Activated T-helper 1 cell treated with anti-CD3 and anti-CD28 coated beads, Interleukin-12 subunit alpha, Interleukin-12 subunit beta, Interleukin-2, Interleukin-4 antibody, amounts not matched to agents 30 ng/mL and 10 ng/mL and 1 ng/mL, durations not matched to agents 14 hours and 24 hours and 36 hours (primary cell): ENCODE measurements at places on chromosomes 2 and 18. TPM values are rescaled to one million over a fixed set of nuclear protein-coding genes. Genes with fewer than 3 reads are reported as not detected.

USP40 gene
- total RNA-seq: 10.1 and 11.2 TPM in 2 replicates

TM4SF20 gene
- total RNA-seq: not detected in 2 replicates

OBSL1 gene
- 0.21 and 0.24 TPM in 2 replicates for total RNA-seq

CD226 gene
- 134 and 141 TPM in 2 replicates for total RNA-seq

KCNF1 gene
- total RNA-seq: not detected in 2 replicates

DNA sequence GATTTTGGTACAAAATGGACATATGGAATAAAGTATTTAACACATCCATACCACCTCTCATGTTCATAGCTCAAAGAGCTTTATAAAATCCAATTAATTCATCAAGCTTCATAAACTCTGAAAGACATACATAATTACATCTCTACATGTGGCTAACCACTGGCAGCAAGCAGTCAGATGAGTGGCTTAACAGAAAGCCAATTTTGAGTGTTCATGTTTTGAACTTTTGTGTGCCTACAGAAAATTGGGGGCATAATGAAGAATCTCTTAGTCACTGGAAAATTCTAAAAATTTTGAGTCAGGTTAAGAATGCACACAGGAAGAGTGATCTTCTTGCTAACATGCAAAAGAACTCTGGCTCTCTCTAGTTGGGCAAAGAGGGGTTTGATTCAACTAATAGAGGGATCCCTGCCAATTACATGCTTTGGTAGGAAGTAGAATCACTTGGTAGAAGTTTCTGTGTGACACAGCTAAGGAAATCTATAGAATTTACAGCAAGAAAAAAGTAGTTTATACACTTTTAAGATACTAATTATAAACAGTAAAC lies 287.4 kb downstream of the NOL4 start:
- DNase-seq: no peak
- H3K27ac ChIP-seq: no peak overlapping the region
- no peaks in the 10 kb centered on the region for H3K36me3 ChIP-seq
- H3K27me3 ChIP-seq: no peaks in the 10 kb centered on the region
- no peaks in the 10 kb centered on the region for H3K4me1 ChIP-seq

- DNase-seq: no peak
- H3K27ac ChIP-seq: no peak overlapping the region
- H3K27me3 ChIP-seq: peaks cover 7% of the 10 kb centered on the region
Measured at GRCh38 chr2:84306361-84306760, 152.7 kb downstream of the SUCLG1 start.

GRCh38 chr2:225670111-225670974 lies 270.8 kb downstream of the NYAP2 start:
- H3K4me3 ChIP-seq: no peak overlapping the region
- no peaks in the 10 kb centered on the region for H3K36me3 ChIP-seq
- DNase-seq: no peak
- H3K27me3 ChIP-seq: peaks cover 5% of the 10 kb centered on the region
- no peak overlapping the region for H3K27ac ChIP-seq

DNA sequence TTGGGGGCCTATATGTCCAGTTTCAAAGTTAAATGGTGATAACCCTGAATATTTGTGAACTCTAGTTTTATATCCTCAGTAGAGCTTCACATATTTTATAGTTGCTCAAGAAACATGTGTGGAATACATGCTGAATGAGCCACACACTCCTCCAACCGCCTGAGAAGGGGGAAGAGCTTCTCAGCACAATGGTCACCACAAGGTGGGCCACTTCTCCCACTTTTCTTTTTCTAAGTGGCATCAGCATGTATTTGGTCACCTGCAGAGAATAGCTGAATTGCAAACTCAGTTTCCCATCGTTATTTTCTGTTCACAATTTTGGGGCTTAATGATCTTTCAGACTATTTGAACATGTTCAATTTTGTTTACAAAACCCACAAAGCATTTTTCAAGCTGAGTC lies 340.5 kb downstream of the PARD3B start:
- no peak overlapping the region for H3K4me3 ChIP-seq
- H3K4me1 ChIP-seq: peaks cover 25% of the 10 kb centered on the region
- no peak overlapping the region for H3K27ac ChIP-seq
- H3K36me3 ChIP-seq: peaks cover 6% of the 10 kb centered on the region
- H3K27me3 ChIP-seq: no peaks in the 10 kb centered on the region

- DNase-seq: no peak
- no peak overlapping the region for H3K4me3 ChIP-seq
- no peaks in the 10 kb centered on the region for H3K27me3 ChIP-seq
- H3K36me3 ChIP-seq: no peaks in the 10 kb centered on the region
Measured at GRCh38 chr18:41378598-41378997, 576.4 kb upstream of the PIK3C3 start.

DNA sequence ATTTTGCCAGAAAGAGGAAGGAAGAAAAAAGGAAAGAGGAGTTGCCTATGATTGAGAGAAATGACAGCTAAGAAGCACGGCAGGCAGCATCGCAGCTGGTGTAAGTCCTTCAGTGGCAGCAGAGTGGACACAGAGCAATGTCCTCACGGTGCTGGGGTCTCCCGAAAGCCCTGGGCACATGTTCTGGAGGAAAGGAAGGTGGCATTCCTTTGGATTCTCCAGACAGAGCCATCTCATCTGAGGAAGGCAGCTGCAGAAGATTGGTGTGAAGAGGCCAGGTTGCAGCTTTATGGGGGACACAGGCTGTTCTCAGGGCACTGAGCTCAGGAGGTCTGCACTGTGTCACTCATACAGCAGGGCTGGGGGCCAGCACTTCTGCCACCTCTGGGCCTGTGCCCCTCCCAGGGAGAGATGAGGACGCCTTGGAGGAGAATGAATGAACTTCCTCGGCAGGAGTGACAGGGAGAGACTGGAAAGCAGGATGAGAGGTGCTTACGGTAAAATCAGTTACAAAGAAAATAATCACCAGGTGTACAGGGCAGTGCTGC lies 252.0 kb upstream of the MYT1L start:
- no peaks in the 10 kb centered on the region for H3K27me3 ChIP-seq
- no peak for DNase-seq
- H3K4me1 ChIP-seq: no peaks in the 10 kb centered on the region
- no peaks in the 10 kb centered on the region for H3K36me3 ChIP-seq

DNA sequence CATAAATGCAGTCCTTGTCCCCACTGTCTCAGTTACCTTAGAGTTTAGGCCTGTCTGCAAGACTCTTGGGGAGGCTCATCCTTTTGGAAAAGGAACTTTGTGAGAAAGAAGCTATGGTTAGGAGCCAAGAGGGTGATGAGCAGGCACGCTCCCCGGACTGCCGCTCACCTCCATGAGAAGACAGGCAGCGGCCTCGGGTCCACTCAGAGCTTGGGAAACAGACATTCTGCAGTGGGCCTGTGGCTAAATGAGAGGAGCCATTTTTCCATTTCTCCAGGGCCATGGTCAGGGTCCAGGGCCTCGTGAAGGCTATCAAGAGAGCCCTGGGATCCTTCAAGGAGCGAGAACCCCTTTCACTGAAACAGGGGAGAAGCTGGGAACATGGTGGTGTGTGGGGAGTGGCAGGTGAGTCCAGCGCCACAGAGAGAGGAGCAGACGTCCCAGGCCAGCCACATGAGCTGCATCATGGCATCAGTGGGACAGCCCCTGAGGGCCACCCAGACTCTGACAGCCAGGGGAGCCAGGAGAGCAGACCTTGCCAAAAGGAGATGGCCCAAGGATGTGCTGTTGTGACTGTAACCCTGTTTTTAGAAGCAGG lies 4.0 kb upstream of the TEX51 start:
- H3K27ac ChIP-seq: no peak overlapping the region
- H3K27me3 ChIP-seq: no peaks in the 10 kb centered on the region
- H3K36me3 ChIP-seq: no peaks in the 10 kb centered on the region
- no peak overlapping the region for H3K4me3 ChIP-seq
- no peaks in the 10 kb centered on the region for H3K4me1 ChIP-seq

- DNase-seq: no peak
- no peaks in the 10 kb centered on the region for H3K4me1 ChIP-seq
- peaks cover 2% of the 10 kb centered on the region for H3K36me3 ChIP-seq
- peaks cover 7% of the 10 kb centered on the region for H3K27me3 ChIP-seq
Measured at GRCh38 chr2:144583741-144584453, 64.0 kb upstream of the ZEB2 start.

DNA sequence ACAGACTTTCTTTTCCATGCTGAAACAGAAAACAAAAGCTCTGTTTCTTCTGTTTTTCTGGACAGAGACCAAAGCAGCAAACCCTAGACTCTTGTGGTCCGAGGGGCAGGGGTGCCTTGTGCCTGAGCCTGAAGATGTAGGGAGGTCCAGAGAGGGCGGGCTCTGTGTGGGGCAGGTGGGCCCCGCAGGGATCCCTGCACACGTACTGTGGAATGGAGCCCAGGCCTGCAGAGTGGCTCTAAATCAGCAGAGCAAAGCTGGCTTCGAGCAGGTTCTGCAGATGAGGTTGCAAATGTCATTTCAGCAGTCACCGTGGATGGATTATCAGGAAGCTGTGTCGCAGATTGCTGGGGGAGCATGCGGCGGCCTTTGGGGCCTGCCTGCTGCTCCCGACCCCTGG lies 438.6 kb downstream of the RNF144A start:
- DNase-seq: no peak
- H3K36me3 ChIP-seq: no peaks in the 10 kb centered on the region
- no peaks in the 10 kb centered on the region for H3K4me1 ChIP-seq
- H3K27me3 ChIP-seq: peaks cover 4% of the 10 kb centered on the region

GRCh38 chr2:70141902-70142589 lies 48.8 kb downstream of the C2orf42 start:
- peak overlapping the region; percentile 88 for H3K4me3 ChIP-seq
- peak overlapping the region; percentile 97 for H3K27ac ChIP-seq
- DNase-seq: no peak
- H3K27me3 ChIP-seq: no peaks in the 10 kb centered on the region
- peaks cover 62% of the 10 kb centered on the region for H3K4me1 ChIP-seq
- H3K36me3 ChIP-seq: peaks cover 4% of the 10 kb centered on the region

- no peaks in the 10 kb centered on the region for H3K36me3 ChIP-seq
- DNase-seq: no peak
- peaks cover 4% of the 10 kb centered on the region for H3K27me3 ChIP-seq
- H3K27ac ChIP-seq: no peak overlapping the region
Measured at GRCh38 chr18:74529378-74529777, 4.9 kb upstream of the CNDP1 start.

DNA sequence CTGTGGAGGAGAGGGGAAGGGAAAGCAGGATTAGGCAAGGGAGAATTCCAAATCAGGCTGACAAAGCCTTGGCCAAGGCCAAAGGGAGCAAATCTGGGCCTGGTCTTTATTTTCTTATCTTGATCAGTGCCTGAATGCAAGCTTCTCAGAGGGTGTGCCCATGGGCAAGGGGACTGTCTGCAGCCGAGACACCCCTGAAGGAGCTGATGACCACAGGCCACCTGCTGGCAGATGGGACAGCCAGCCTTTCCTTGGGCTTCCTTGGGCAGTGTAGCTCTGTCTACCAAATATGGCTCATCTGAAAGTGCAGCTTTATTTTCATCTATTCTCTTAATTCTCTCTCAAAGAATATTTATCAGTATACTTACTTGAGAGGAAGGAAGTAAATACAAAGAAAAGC lies 117.0 kb downstream of the PKP4 start:
- H3K36me3 ChIP-seq: no peaks in the 10 kb centered on the region
- no peak overlapping the region for H3K27ac ChIP-seq
- no peak overlapping the region for H3K4me3 ChIP-seq
- no peak for DNase-seq
- no peaks in the 10 kb centered on the region for H3K4me1 ChIP-seq

DNA sequence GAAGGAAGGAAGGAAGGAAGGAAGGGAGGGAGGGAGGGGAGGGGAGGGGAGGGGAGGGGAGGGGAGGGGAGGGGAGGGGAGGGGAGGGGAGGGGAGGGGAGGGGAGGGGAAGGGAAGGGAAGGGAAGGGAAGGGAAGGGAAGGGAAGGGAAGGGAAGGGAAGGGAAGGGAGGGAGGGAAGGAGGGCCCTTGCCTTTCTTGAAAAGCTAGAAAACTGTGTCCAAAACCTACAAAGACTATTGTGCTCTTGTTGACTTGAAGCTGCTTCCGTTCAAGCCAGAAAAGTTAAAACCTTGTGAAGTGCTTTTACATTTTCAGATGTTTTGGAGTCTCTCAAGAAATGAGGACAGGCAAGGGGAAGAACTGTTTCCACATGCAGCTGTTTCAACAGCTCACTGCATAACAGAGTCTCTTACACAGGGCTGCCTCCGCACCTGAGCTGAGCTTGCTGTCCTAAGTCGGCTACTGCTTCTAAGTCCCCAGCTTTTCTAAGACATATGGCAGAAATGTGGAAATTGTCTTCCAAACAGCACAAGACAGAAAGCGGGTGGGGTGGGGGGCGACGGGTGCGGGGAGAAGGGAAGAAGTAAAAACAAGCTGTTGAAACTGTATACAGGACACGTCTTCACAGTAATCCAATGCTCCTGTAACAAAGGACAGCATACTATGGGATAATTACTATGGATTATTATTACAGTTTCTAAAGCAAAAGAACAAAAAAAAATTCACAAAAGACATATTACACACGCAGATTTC lies 46.1 kb downstream of the BCL11A start:
- H3K27me3 ChIP-seq: peaks cover 21% of the 10 kb centered on the region
- H3K36me3 ChIP-seq: no peaks in the 10 kb centered on the region
- H3K4me3 ChIP-seq: no peak overlapping the region
- H3K4me1 ChIP-seq: no peaks in the 10 kb centered on the region
- no peak overlapping the region for H3K27ac ChIP-seq

DNA sequence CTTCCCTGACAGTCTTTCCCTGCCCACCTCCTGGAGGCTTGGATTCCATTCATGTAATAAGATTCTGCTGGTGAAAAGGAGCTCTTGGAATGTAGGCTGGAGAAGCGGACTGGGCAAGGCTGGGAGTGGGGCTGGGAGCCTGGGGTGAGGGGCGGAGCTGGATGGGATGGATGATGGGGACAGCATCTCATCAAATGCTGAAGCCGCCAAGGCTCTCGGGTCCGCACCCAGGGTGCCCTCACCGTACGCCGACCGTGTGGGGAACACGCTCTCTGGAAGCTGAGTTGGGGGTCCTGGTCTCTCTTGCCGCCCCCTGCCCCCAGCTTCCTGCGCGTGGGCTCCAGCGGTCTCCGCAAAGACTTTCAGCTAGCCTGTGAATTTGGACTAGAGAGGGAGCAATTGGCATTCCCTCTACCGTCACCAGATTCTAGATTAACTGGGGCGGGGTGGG lies 9.1 kb downstream of the RAX start:
- peaks cover 64% of the 10 kb centered on the region for H3K27me3 ChIP-seq
- H3K4me3 ChIP-seq: no peak overlapping the region
- no peak for DNase-seq
- H3K4me1 ChIP-seq: peaks cover 7% of the 10 kb centered on the region
- no peak overlapping the region for H3K27ac ChIP-seq

DNA sequence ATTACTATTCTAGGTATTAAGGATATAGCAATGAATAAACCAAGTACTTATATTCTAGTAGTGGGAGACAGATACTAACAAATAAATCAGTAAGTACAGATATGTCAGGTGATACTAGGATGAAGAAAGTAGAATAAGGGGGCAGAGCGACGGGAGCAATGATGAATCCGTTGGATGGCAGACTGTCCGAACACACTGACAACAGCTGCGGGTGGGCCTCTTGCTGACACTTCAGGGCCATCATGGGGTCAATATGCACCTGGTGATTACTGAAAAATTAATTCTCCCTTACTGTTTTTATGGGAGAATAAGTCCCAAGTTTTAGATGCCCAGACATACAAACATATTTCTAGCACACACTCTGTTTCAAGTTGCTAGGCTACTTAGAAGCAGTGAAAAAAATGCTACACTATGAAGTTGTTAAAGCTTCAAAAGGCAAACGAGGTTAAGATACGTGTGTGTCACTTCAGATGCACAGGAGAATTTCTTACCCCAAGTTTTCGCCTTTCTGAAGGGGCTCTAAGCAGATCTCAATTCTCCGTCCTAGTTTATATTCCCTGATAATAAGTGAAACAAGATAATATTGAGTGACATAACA lies 78.7 kb downstream of the USP40 start:
- no peak overlapping the region for H3K27ac ChIP-seq
- H3K4me3 ChIP-seq: no peak overlapping the region
- peaks cover 5% of the 10 kb centered on the region for H3K36me3 ChIP-seq
- no peaks in the 10 kb centered on the region for H3K27me3 ChIP-seq
- DNase-seq: no peak
